Activated CD8-positive, alpha-beta memory T cell treated with anti-CD3 and anti-CD28 coated beads, Interleukin-2, amount 50 U/mL, for 48 hours (primary cell): ENCODE measurements at places on chromosomes 7 and 10.

DNA sequence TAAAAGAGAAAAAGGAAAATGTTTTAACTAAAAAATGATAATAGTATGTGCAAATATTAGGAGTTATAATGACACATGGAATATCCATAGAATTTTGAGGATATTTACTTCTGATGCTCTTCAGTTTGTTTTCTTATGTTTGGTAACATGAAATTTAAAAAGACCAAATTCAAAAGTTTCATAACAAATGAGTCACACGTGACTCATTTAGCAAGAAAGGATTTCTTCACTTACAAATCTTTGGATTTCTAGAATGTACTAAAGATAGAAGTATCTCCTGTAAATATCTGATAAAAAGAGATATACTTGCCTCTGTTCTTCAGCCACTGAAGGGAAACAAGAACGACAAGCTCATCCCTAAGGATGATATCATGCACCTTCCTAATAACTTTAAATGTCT is 774.5 kb upstream of the LRRTM3 start:
- no peak for DNase-seq

- no peak for DNase-seq
These were observed 42.8 kb upstream of the WNT8B start for GRCh38 chr10:100419911-100420449.

- no peak for DNase-seq
These were observed 1175.2 kb downstream of the NXPH1 start for GRCh38 chr7:9608560-9608959.

DNA sequence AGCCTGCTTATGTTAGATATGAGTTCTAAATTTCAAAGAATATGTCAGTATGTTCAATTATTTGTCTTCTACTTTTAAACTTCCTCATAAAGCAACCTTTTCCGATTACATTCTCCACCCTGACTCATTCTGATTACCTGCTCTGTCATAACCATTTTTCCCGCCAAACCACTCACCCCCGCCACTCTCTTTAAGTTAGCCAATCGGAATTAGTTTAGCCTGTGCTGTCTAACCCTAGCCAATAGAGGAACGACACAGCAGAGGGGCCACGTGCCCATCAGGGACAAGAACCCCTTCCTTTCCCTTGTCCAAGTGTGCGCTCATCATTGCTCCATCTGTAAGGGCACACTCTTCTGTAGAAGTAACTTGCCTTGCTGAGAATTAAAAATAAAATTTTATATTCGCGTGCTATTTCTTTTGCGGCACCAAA is 91.4 kb downstream of the CCDC71L start:
- DNase-seq: no peak

- DNase-seq: no peak
These were observed 126.8 kb downstream of the TPK1 start for GRCh38 chr7:144709066-144709465.

DNA sequence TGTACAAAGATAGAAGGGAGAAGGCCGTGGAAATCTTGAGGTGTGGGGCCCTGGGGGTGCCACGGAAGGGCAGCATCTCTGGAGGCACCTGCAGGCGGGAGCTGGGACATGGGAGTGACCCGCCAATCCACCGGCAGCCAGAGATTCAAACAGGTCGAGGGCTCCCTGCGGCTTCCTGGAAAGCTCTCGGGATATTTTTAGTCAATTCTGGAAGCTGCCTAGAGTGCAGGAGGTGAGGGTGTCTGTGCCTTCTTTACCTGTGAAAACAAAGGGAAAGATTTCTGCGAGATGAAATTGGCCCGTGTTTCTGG is 16.6 kb downstream of the MNX1 start:
- peak; percentile 8 for DNase-seq

DNA sequence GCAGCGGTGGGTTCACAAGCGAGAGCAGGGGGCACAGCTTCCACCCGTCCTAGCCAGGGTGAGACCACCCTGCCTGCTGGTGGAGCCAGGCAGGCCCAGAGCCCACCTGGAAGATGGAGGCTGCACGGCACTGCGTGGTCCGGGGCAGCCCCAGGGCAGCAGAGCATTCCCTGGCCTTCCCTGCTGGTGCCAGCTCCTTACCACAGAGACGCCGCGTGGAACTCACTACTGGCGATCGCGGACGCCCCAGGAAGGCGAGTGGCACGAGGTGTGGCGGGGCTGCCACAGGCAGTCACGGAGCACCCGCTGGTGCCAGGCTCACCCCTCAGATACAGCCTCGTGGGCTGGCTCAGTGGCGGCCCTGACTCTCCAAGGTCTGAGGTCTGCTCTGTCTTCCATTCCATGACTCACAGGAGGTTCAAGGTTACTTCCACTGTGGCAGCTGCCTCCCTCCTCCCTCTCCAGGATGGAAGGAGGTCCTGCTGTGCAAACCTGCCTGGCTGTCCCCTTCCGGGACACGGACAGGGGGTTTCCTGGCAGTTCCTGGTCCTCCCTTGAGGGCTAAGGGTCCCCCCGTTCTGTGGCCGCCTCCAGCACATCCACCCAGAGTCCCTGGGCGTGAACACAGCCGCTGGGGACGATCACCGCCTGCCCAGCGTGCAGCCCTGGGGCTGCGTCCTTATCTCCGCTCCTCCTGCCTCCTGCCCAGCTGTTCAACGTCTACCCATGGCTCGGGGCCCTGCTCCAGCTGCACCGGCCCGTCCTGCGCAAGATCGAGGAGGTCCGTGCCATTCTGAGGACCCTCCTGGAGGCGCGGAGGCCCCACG is 3.1 kb downstream of the CYP2W1 start:
- no peak for DNase-seq

GRCh38 chr7:34111031-34111430 is 205.7 kb downstream of the BMPER start:
- DNase-seq: no peak

DNA sequence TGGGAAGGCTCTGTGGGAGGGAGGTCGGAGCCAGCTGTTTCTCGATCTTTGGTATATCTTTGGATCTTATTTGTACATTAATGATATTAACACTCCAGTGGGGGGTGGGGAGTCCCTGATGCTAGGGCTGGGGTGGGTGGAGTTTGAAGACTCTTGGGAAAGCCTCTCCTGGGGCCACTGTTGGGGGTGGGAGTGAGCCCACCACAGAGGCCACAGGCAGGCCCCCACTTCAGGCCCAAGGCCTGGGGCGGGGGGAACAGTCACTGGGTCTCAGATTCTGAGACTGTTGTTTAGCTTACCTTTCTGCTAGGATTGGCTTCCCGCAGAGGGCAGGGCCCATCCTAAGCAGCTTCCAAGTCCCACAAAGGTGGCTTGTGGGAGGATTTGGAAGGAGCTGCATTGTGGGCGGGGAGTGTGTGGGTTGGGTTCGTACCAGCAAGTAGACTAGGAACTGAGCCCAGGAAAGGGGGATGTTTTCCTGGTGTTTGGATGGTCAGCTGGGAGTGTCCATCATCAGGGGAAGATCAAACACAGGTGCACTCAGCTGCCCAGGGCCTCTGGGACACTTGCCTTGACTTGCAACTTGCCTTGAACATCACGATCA is 11.9 kb downstream of the YKT6 start:
- DNase-seq: no peak

- no peak for DNase-seq
These were observed 277.0 kb downstream of the HDAC9 start for GRCh38 chr7:18772567-18772965.

GRCh38 chr10:71608819-71609768 is 110.5 kb downstream of the C10orf105 start:
- DNase-seq: peak; percentile 87

DNA sequence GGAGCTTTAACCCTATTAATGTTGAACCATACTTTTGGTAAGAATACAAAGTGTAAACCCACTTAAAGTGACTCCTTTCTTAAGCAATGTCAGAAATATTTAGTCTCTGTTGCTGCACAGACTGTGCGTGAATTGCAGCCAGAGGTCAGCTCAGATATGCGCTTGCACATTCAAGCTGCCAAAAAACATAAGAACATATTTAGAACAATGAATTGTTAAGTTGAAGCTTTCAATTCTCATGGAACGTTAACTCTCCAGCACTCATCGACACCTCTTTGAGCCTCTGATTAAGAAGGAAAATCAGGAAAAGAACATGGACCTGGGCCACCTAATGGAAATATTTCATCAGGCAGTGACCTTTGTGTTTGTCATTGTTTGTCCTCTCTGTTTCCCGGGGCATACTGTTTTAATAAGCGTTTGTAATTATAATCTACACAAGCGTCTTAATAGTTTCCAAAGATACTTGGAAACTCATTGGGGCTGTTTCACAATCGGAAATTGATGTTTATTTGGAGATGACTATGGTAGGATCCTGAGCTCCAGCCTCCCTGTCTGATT is 193.0 kb upstream of the CELF2 start:
- DNase-seq: no peak

GRCh38 chr10:33674986-33675599 is 340.6 kb upstream of the NRP1 start:
- no peak for DNase-seq

- DNase-seq: no peak
These were observed 2.4 kb upstream of the ECHS1 start for GRCh38 chr10:133375357-133376115.

DNA sequence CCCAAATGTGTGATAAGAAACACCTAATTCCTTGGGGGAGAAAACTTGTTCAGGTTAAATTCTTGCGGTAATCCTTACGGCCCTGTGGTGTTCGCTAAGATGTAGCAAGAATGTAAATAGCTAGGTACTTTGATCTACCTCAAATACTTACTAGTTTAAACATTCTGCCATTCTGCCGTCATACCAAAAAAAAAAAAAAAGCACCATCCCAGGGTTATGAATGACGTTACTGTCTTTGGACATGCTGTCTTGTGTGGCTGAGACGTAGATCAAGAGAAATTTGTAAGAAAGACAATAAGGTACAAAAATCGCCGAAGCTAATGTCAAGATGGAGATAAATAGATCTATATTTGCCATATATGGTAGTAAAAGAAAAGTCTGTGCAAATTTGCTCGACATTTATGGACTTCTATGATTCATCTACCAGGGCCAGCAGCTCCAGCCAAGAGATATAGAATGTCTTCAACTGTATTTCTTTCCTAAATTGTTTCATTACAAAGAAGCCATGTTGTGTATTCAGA is 195.6 kb downstream of the CUX1 start:
- DNase-seq: no peak

- no peak for DNase-seq
These were observed 51.4 kb downstream of the FAM241B start for GRCh38 chr10:69681436-69681835.

- no peak for DNase-seq
These were observed 11.5 kb upstream of the YAE1 start for GRCh38 chr7:39554583-39555165.

- DNase-seq: no peak
These were observed 23.2 kb downstream of the NDUFB2 start for GRCh38 chr7:140719721-140720120.

DNA sequence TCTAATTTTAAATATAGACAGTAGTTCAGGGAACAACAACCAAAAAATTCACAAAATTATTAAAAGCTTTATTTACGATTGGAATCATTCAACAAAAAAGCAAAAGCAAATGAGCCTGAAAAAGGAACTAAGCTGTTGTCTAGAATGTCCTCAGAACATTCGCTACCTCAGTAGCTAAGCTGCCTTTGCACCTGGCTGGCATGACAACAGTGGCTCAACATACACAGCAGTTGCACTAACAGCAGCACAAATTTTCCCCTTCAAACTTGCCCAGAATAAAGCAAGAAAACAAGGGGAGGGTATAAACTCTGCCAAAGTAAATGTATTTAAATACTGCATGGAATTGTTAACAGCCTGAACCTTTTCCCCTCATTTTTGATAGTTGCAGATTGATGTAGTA is 70.4 kb upstream of the GRID1 start:
- DNase-seq: no peak

GRCh38 chr10:34762603-34763299 is 52.3 kb downstream of the PARD3 start:
- DNase-seq: no peak

- no peak for DNase-seq
These were observed 72.9 kb downstream of the ADK start for GRCh38 chr10:74223755-74224529.

DNA sequence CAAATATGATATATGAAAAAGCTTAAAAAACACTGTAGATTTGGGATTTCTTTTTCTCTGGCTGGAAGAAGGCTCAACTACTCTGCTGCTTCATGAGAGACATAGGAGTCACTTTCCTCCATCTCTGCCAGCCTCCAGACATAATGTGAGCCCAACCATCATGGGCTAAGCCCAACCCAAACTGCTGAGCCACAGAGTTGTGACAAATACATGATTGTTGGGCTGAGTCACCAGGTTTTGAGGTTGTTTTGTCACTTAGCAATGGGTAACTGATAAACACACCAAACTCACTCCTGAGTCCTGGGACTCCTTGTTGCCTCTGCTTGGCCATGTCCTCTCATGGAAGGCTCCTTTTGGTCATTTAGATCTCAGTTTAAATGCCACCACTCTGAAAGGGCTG is 381.8 kb upstream of the FZD8 start:
- DNase-seq: no peak

- DNase-seq: no peak
These were observed 130.2 kb downstream of the KAT6B start for GRCh38 chr10:74956555-74957111.

GRCh38 chr7:158646766-158647474 is 57.7 kb downstream of the NCAPG2 start:
- no peak for DNase-seq

DNA sequence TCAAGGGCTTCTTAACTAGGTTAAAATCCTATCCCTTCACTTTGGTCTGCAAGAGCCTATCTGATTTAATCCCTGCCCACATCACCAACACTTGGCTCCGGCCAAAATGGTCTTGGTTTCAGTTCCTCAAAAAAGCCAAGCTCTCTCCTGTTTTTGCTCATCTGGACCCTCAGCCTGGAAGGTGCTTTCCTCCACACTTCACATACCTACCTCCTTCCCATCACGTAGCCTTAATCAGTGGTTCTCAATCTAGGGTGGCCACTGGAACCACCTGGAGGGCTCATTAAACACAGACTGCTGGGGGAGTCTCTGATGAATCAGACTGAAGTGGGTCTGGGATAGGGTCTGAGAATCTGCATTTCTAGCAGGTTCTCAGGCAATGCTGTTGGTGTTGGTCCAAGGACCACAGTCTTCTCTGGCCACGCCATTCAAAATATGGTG is 227.0 kb upstream of the AOAH start:
- no peak for DNase-seq

DNA sequence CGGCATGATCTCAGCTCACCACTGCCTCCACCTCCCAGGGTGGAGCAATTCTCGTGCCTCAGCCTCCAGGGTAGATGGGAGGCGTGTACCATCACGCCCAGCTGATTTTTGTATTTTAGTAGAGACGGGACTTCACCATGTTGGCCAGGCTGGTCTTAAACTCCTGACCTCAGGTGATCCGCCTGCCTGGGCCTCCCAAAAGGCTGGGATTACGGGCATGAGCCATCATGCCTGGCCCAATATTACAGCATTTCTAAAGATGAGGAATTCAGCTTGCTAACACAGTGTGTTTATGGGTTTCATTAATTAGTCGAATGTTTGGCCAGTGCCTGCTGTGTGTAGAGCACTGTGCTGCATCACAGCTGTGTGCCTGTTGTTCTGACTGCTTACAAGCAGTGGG is 3.7 kb downstream of the WDR37 start:
- DNase-seq: no peak
